ENCODE measurements at places on chromosomes 4 and X. TPM values are rescaled to one million over a fixed set of nuclear protein-coding genes. Genes with fewer than 3 reads are reported as not detected.

FAM199X gene
- total RNA-seq = 7.0 TPM

DNA sequence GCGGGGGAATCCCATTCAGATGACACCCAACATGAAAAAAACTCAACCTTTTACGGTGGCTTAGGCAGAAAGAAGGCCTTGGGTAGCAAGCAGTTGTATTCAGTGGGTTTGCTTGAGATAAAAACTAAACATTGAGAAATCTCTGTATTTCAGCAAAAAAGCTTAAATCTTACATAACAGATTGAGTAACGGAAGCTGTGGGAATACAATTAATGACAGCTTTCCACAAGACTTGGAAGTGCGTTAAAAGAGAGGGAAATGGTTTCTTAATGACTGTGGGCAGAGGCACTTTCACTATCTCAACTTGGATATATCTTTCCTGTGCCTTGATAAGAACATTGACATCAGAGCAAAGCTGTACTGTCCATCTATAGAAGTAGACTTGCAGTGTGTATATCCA lies 418.5 kb upstream of the HS3ST1 start:
- no peak overlapping the region for H3K27ac ChIP-seq
- no peak overlapping the region for H3K4me3 ChIP-seq
- no peaks in the 10 kb centered on the region for H3K36me3 ChIP-seq
- H3K4me1 ChIP-seq = no peaks in the 10 kb centered on the region

DNA sequence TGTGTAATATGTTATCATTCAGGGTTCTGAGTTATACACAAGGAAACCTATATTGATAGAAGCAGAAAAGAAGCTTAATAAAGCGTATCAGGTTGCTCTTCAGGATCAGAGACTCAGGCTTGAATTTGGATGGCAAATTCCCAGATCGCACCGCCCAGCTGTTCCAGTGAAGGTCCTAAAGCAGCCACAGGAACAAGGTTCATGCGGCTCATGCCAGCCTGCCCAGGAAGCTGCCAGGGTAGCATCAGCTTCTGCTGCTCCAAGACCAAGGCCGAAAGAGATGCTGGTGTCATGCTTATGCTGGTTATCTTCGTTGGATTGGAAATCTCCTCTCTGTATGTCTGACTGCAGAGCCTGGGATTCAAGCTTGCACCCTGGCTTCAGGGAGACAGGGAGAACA lies 127.7 kb downstream of the MANBA start:
- H3K4me1 ChIP-seq = no peaks in the 10 kb centered on the region
- H3K36me3 ChIP-seq = no peaks in the 10 kb centered on the region
- no peaks in the 10 kb centered on the region for H3K27me3 ChIP-seq
- no peak overlapping the region for H3K4me3 ChIP-seq
- H3K27ac ChIP-seq = no peak overlapping the region
- DNase-seq = no peak

GRCh38 chr4:36255577-36255976 lies 11.3 kb upstream of the ARAP2 start:
- no peak for DNase-seq
- no peaks in the 10 kb centered on the region for H3K27me3 ChIP-seq
- no peaks in the 10 kb centered on the region for H3K36me3 ChIP-seq
- no peak overlapping the region for H3K4me3 ChIP-seq

- no peaks in the 10 kb centered on the region for H3K36me3 ChIP-seq
- H3K27me3 ChIP-seq = no peaks in the 10 kb centered on the region
- no peak for DNase-seq
- no peaks in the 10 kb centered on the region for H3K4me1 ChIP-seq
- no peak overlapping the region for H3K4me3 ChIP-seq
Measured at GRCh38 chr4:139501117-139501516, 47.2 kb downstream of the RAB33B start.
